ENCODE measurements at places on chromosomes 7 and 10.

GRCh38 chr10:60314069-60314940, 75.4 kb downstream of the ANK3 start:
- DNase-seq = no peak

GRCh38 chr7:100609958-100610357, 2.4 kb upstream of the MOSPD3 start:
- no peak for DNase-seq

GRCh38 chr10:100981178-100981772, 6.0 kb downstream of the MRPL43 start:
- DNase-seq = no peak

- DNase-seq = no peak
These were observed 1.3 kb downstream of the PRSS2 start for GRCh38 chr7:142772051-142772450.

- no peak for DNase-seq
These were observed 98.5 kb upstream of the INSIG1 start for GRCh38 chr7:155198901-155199845.

- no peak for DNase-seq
These were observed 79.3 kb upstream of the MDFIC start for GRCh38 chr7:114842551-114843065.

GRCh38 chr7:155856656-155857055, 44.4 kb upstream of the SHH start:
- DNase-seq = no peak

GRCh38 chr10:43946445-43946844, 297.8 kb upstream of the ZNF32 start:
- DNase-seq = no peak

GRCh38 chr10:15877836-15878576, 17.7 kb upstream of the MINDY3 start:
- DNase-seq = no peak

DNA sequence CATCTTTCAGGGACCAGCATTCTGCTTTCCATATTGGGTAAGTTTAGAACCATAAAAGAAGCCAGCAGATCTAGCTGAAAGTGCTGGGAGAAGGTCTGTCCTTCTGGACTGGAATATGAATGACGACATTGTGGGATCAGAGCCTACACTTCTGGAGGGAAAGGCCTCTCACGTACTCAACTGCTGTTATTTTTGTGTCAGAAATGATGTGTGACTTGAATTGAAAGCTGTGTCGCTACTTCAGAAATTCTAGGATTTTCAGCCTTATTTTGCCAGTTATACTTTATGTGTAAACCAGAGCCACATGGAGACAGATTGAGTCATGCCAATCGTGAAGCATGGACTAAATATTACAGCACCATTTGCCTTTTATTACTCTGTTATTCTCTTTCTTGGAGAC, 231.0 kb downstream of the KIAA1217 start:
- no peak for DNase-seq

- no peak for DNase-seq
These were observed 350.0 kb downstream of the CRPPA start for GRCh38 chr7:16071246-16071857.

GRCh38 chr10:61298194-61298593, 155.0 kb downstream of the TMEM26 start:
- no peak for DNase-seq

DNA sequence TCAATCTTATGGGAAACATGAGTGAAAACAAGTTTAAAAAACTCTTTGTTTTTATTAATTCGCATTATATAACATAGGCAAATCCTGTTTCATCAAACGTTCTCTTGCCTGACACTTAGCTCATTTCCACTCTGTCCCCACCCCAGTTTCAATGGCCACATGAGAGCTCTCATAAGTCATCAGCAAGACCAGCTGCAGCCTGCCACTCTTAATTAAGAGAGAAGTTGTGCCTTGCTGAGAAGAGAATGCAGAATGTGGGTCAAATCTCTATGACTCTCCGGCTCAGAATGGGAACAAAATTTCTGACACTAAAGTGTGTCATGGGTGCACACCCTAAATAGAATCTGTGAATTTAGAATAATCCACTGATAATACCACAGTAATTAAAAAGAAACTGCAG, 39.6 kb downstream of the ASAH2 start:
- no peak for DNase-seq

DNA sequence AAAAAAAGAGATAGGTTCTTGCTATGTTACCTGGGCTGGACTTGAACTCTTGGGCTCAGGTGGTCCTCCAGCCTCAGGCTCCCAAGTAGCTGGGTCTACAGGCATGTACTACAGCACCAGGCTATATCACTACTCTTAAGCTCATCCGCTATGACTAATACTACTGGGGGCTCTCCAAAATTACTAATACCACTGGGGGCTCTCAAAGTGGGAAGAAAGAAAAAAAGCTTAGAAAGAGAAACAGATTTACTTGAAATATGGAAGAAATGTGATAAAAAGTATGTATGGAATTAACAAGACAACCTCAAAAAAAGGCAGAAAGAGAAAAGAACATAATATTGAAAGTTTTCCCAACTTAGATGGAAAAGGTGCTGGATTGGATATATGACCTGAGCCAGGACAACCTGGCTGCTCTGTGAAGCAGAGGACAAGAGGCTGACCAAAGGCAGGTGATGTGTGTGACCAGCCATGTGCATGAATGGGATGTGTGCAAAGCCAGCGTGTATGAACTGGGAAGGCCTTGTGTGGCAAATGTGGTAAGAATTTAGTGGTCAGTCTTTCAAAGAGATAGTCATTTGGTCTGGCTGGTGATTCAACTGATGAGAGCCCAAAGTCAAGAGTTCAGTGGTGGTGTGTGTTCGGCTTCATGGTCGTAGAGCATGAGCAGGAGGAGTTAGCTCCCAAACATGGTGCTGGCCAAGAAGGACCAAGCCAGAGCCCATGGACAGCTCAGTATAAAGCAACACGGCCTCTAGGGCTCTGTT, 232.4 kb upstream of the KLF14 start:
- DNase-seq = no peak

- DNase-seq = no peak
These were observed 5.7 kb upstream of the WDR86 start for GRCh38 chr7:151415375-151416105.

GRCh38 chr7:108120196-108120595, 10.0 kb downstream of the LAMB4 start:
- DNase-seq = no peak

GRCh38 chr10:89481662-89482061, 53.7 kb downstream of the SLC16A12 start:
- DNase-seq = no peak

GRCh38 chr7:2530071-2530987, 10.8 kb downstream of the LFNG start:
- DNase-seq = no peak

GRCh38 chr7:28332046-28332445, 80.3 kb upstream of the CREB5 start:
- no peak for DNase-seq

- no peak for DNase-seq
These were observed 1189.6 kb downstream of the SORCS1 start for GRCh38 chr10:105974803-105975456.

DNA sequence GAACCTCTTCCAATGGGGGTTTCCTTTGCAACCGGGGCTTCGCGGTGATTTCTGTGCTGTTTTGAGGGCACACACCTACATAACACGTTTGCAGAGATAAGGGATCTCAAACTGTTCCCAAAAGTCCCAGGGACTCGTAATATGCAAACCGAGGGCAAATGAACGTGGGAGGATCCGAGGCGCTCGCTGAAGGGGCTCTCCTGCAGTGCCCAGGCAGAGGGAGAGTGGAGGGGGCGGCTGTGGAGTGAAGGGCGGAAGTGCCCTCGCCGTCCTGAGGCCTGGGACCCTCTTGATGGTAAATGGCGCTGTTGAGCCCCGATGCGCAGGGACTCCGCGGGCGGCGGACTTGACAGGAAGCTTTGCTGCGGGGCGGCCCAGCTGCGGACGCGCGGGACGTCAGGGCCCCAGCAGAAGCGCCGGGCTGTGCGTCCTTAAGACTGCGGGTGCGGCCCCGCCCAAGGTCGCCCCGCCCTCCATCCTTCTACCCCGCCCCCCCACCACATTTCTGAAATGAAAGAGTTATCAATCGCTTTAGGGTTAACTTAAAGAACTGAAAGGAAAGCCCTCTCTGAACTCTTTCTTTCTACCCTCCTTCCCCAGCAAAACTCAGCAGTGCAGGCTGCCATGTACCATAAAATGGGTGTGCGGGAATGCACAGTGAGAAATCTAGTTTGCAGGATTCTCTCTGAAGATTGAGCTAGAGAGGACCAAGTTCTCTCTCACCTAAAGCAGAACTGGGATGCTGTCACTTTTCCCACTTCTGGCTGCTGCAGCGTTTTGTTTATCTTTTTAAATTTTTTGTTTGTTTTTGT, 151.8 kb upstream of the YAE1 start:
- no peak for DNase-seq

- DNase-seq = no peak
These were observed 111.3 kb upstream of the CHST15 start for GRCh38 chr10:124204726-124205125.

DNA sequence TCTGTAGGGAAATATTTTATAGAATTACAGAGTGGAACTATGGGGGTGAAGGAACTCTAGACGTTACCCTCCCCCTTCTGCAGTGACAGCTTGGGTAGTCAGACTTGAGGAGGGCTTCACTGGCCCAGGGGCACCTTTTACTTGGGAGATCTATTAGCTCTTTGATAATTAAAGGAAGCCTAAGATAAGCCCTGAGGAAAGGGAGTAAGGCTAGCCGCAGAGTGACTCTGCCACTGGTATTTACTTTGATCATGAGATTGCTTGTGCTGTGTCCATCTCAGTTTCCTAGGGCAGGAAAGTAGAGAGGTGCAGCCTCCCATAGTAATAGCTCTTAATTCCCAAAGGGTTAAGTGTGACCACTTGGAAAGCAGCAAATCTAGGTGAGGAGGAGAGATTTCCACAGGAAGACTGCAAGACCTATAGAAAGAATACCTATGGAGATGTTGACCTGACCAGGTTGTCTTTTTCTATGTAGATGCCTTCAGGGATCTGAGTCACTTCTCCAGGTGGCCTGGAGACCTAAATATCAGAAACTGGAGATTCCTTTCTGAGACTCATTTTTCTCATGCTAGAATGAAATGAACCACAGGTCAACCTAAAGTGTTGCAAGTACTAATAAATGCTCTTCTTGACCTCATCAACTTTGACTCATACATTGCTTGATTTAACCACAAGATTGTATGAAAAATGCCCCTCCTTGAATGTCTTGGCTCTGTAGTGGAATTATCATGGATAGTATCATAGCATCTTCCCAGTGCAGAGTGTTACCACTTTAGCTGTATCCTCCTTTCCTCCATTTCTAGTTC, 447.3 kb upstream of the GHITM start:
- no peak for DNase-seq

DNA sequence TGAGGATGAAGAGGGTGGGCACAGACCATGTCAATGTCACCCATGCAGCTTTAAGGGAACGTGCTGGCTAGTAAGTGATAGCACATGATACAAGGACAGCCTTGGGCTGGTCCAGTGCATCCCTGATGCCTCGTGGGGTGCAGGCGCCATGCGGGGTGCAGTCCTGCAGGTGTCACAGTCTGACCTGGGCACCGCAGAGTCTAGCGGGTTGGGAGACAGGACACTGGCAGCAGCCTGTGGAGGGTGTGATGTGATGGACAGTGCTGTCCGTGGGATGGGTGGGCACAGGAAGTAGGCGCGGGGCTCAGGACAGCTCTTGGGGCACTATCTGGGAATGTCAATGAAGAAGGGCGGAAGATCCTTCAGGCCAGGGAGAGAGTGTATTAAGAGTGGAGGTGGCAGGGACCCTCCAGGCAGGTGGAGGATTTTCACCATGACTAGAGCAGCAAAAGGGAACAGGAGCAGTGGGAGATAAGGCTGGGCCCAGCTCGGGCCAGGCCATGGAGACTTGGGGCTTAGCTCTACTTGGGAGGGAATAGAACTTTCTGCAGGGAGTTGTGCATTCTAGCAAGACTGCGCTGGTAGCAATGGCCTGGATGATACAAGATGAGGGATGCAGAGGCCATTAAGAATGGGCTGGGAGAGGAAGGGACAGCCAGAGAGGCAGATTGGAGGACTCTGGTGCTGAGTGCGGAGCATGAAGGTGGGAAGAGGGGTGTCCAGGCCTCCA, 122.5 kb downstream of the PTPN20 start:
- DNase-seq = no peak

DNA sequence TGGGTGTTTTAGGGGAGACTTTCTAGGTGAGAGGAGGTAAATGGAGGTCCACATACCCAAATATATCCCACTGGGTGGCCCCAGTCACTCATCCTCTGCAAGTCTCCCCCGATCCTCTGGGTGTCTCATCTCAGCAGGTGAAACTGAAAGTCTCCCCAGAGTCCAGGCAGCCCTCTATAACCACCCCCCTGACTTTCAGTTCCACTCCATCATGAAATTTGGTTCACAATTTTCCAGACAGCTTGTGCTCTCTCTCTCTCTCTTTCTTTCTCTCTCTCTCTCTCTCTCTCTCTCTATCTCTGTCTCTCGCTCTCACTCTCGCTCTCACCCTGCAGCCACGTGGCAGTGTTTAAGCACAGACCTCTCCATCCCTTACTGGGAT, 56.7 kb upstream of the ELN start:
- DNase-seq = no peak

GRCh38 chr10:122617476-122618270, 57.1 kb downstream of the DMBT1 start:
- no peak for DNase-seq

GRCh38 chr7:22190736-22191135, 166.2 kb downstream of the RAPGEF5 start:
- DNase-seq = no peak

- DNase-seq = peak; percentile 41
These were observed 695 bp downstream of the PRKAG2 start for GRCh38 chr7:151875942-151876898.

GRCh38 chr7:133044722-133045473, 37.0 kb downstream of the CHCHD3 start:
- DNase-seq = no peak

DNA sequence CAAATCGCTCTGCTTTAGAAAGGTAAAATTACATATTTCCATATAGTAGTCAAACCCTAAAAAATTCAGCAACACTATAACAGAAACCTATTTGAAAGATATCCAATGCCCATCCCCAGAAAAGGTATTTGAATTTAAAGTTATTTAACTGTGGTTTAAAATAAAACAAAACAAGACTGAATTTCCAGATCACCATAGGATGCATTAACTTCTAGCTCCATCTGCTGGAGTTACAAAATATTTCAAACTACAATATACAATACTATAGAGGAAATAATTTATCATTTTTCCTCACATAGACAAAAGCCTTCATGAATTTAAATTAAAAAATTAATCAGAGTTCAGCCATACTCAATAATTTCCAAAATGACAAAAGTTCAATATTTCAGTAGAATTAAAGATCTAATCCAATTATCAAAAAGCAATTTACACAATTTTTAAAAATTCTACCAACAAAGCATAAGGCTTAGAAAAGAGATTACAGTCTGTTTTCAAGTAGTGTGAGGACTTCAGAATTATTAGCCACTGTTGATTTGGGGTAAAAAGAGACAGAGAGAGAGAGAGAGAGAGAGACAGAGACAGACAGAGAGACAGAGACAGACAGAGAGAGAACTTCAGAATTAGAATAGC, 75.9 kb downstream of the LMBR1 start:
- no peak for DNase-seq

- DNase-seq = no peak
These were observed 69.2 kb downstream of the SEMA3E start for GRCh38 chr7:83579740-83580139.

- no peak for DNase-seq
These were observed 49.6 kb upstream of the PDE1C start for GRCh38 chr7:32119790-32120196.
